ENCODE measurements at places on chromosomes 2 and 18.

DNA sequence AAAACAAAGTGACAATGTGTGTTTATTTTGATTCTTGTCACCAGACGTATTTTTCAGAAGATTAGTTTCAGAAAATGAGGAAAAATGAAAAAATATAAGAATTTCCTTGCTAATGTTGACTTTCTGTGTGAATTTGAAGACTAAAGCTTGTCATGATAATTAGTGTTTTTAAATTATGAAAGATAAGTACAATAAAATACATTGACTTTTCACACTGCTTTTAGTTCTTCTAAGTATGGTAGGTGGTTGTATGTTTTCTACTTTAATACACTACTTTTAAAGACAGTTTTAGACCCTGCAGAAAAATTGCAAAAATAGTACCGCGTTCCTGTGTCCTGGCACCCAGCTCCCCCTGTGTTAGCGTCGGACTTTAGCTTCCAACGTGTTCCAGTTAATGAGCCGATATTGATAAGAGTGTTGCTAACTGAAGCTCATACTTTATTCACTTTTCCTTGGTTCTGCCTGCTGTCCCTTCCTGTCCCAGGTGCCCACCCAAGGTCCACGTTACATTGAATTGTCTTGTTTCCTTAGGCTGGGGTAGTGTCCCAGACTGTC lies 695 bp downstream of the RBFA start:
- no peak for DNase-seq

- DNase-seq = no peak
Measured at GRCh38 chr2:112757265-112757664, 7.1 kb downstream of the CKAP2L start.

DNA sequence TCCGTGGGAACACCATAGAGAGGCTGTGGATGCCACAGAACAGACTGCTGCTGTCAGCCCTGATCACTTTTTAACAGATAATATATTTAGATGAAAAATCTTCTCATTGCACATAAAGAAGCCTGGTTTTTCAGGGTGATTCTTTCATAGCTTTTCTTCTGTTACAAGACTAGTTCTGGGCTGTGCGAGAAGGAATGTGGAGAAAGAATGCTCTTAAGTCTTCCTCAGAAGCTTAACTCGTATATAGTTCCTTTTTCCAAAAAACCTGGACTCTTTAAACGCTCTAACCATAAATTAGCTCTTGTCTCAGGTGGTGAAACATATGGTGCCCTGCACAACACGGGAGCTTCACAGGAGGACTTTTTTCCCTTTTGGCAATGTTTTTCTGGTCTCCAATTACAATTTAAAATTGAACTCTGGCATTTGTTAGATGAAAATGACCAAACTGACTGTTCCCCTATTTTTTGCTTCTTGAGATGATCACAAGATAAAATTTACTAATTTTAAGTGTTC lies 125.9 kb upstream of the SMAD7 start:
- no peak for DNase-seq

- no peak for DNase-seq
Measured at GRCh38 chr18:70553245-70553935, 264.5 kb downstream of the SOCS6 start.

GRCh38 chr2:28101123-28101522 lies 210.6 kb downstream of the BABAM2 start:
- no peak for DNase-seq

GRCh38 chr2:127700527-127701192 lies 637 bp upstream of the SFT2D3 start:
- DNase-seq = peak; percentile 74

DNA sequence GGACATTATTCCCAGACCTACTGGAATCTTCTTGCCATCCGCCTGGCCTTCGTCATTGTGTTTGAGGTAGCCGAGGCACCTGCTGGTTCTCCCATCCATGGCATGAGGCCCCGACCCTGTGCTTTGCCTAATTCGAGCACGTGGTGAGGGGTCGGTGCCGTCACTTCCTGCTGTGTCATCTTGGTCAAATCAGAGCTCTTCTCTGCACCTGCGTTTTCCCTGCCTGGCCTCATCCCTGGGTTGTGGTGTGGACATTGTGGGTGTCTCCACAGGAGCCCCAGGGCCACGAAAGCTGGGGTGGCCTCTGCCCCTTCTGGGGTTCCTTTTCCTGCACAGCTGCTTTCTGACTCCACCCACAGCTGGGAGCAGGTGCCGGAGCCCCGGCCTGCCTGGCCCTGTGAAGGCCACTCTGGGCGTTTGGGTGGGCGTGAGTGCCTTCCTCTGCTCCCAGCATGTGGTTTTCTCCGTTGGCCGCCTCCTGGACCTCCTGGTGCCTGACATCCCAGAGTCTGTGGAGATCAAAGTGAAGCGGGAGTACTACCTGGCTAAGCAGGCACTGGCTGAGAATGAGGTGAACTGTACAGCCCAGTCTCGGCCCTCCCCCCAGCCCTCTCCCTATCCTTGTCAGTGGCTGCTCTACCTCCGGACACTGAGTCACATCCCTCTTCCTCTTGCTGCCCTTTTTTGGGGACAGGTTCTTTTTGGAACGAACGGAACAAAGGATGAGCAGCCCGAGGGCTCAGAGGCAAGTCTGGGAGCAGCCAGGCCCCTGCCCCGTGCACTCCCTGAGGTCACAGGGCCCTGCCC lies 34.9 kb downstream of the ANO7 start:
- no peak for DNase-seq

- DNase-seq = no peak
Measured at GRCh38 chr2:9336576-9337314, 86.6 kb downstream of the ITGB1BP1 start.

DNA sequence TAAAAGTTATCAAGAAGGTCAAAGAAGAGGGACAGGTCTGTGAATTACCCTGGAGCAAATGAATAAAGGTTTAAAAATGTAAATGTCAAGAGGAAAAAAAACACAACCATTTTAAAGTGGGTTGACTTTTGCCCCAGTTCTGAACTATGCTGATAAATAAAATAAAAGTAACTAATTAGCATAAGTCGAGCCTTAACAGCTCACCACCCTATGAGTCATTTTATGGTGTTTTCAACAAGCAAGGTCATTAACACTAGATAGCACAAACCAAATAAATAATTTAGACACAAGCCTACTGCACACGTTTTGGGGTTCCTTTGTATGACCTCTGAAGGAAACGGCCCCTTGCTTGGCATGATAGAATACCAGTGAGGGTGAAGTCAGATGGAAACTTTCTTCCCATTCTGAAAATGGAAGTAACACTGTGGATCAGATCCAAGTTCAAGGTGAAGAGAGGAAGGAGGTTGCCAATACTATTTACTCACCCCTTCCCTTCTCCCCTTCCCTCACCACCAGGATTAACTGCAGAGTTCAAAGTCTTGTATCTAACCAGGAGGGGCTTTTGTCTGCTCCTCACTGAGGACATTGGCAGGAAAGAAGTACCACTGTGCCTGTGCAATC lies 380.0 kb upstream of the ACVR2A start:
- no peak for DNase-seq

GRCh38 chr2:156147594-156148330 lies 184.8 kb downstream of the NR4A2 start:
- no peak for DNase-seq

DNA sequence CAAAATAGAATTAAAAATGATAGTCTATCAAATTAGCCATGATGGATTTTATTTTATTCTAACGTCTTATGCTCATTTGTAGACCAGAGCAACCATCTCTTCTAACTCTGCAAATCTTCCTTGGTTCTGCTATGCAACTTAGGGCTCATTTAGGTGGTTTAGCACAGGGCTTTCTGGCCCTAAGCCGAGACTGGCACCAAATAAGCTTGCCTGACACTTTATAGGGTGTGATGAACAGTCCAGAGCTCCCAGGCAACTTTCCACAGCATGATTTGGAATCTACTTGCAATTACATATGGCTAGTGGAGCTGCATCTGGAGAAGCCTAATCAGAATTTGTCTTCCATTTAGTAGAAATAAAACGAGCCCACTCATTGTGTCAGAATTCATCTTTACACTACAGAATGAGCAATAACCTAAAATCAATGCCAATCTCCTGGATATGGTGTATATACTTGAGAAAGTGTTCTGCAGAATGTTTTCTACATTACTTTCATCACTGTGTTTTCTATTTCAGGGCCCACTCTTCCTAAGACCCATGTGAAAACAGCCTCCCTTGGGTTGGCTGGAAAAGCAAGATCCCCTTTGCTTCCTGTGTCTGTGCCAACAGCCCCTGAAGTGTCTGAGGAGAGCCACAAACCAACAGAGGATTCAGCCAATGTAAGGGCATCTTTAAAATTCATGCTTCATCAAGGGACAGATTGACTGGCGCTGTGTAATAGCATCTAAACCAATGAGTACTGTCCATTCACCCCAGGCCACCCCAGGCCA lies 698.2 kb downstream of the MBD2 start:
- no peak for DNase-seq

DNA sequence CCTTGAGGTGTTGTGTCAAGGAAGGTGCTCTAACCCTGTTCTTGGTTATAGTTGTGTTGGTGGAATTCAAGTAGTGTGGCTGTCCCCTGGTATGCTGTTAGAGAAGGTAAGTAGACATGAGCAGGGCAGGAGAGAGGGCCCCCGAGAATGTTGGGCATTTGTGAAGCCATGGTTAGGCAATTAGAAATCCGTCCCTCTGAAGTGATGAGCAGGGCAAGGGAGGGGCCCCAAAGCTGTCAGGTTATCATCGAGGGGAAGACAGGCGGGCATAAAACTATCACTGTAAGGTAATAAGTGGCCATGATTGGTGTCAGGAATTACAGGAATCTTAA lies 5.2 kb downstream of the XRCC5 start:
- no peak for DNase-seq

DNA sequence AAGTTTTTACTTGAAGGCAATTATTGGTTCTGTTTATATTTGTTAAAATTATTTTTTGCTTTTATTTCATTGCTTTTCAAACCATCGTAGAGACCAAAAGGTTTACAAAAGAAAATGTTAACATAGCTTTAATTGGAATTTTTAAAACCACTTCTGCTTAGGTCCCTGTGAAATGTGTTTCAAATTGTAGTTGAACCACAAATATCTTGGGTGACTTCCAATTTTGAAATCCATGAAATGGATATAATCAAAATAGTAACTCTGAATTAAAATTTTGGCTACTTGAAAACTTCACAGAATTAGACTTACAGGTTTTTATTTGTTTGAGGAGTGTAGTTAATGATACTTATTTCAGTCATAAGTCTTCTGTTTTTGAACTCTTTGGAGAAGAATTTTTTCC lies 3.1 kb upstream of the SPAG16 start:
- DNase-seq = no peak

DNA sequence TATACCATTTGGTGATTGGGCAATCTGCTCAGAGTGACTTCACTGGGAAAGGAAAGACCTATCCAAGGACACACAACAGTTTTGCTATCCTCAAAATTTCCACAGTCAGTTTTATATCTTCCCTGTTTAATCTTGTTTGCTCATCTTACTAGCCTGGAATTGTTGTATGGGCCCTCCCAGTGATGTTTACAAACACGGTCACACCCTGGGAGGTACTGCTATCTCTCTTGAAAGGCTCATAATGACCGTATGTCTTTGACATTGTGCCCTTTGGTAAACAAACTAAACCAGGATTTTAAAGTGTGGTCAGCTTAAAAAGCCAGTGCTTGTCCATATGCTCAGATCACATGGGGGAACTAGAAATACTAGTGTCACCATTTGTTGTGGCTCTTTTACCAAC lies 277.0 kb downstream of the CDH2 start:
- no peak for DNase-seq

DNA sequence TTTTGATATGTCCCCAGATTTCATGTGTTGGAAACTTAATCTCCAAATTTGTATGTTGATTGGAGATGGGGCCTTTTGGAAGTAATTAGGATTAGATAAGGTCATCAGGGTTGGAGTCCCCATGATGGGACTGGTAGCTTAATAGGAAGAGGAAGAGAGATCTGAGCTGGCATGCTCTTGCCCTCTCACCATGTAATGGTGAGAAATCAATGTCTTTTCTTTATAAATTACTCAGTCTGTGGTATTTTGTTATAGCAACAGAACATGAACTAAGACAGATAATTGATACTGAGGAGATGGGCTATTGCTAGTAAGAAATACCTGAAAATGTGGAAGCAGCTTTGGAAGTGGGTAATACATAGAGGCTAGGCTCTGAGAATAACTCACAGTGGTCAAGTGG lies 48.0 kb downstream of the CDC42EP3 start:
- no peak for DNase-seq

GRCh38 chr2:54258166-54258565 lies 2.1 kb upstream of the TSPYL6 start:
- DNase-seq = no peak

- peak; percentile 75 for DNase-seq
Measured at GRCh38 chr2:129757915-129758783, 221.3 kb upstream of the RAB6C start.

DNA sequence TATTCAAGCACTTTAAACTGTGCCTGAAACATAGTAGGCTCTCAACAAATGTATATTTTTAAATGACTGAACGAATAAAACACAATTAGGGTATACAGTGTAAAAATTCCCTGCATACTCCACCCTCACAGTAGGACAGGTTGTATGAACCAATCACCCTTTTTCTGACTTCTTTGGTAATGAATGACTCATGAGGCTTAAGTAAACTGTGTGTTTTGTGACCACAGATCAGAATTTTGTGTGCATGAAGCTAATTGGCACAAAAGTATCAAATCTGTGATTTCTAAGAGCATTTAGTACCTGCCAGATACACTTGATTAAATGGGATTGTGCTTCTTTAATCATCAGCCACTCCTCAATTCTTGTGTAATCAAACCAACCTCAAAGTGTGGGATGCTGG lies 109.9 kb upstream of the MAP4K3 start:
- DNase-seq = no peak

- no peak for DNase-seq
Measured at GRCh38 chr18:55289775-55290174, 298.2 kb downstream of the TCF4 start.

GRCh38 chr18:26875040-26875654 lies 9.6 kb upstream of the AQP4 start:
- DNase-seq = no peak

- no peak for DNase-seq
Measured at GRCh38 chr2:234957834-234958135, 6.0 kb downstream of the SH3BP4 start.

- no peak for DNase-seq
Measured at GRCh38 chr2:44549099-44549471, 187.3 kb downstream of the CAMKMT start.

GRCh38 chr2:187138265-187138664 lies 289.3 kb upstream of the ZSWIM2 start:
- DNase-seq = no peak

GRCh38 chr2:86107031-86107430 lies 996 bp downstream of the PTCD3 start:
- no peak for DNase-seq

- DNase-seq = no peak
Measured at GRCh38 chr2:67985586-67985985, 77.2 kb downstream of the C1D start.

DNA sequence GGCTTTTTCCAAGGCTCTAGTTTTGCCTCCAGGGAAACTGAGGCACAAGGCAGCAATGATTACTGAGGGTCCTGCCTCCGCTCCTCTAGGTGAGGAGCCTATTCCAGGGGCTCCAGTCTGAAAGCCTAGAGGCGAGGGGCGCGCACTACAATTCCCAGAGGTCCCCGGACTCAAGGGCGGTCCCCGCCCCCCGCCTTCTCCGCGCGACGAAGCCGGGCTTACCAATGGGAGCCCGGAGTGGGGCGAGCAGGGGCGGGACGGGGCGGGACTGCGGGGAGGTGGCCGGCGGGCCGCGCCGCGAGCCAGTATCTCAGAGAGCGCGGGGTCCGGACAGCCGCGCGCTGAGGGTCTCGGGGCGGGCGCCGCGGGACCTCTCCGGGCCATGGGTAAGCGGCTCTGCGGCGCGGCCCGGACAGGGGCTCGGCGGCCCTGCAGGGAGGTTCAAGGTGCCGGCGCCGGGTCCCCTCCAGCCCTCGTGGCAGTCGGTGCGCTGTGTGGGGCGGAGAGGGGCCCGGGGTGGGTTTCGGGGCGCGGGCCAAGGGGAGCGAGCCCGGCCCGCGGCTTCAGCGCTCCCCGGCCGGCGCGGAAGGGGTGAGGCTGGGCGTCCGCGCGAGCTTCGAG lies at the start of gene ARID5A:
Gene ARID5A, plus strand, starts transcription at position 308 of the 621 bp plus-strand sequence. Its CDS starts 75 bp downstream, at position 383.
- peak; percentile 98 for DNase-seq

All from H7 (cell line).